ENCODE measurements at places on chromosomes 3 and 15.

DNA sequence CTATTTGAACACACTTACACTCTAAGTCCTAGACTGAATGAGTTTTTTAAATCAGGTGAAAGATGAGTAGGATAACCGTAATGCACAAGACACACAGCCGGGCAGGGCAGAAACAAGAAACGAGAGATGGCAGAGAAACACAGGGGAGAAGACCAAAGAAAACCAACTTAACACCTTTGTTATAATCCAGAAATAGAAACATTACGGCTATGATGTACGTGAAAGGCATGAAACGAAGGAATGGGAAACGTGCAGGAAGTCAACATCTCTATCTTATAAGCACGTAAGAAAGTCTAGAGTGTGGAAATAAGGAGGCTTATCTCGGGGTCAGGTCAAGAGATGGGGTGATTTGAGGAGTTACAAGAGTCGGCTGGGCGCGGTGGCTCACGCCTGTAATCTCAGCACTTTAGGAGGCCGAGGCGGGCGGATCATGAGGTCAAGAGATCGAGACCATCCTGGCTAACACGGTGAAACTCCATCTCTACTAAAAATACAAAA lies 1.9 kb upstream of the TNFSF10 start:
- no peak for DNase-seq

DNA sequence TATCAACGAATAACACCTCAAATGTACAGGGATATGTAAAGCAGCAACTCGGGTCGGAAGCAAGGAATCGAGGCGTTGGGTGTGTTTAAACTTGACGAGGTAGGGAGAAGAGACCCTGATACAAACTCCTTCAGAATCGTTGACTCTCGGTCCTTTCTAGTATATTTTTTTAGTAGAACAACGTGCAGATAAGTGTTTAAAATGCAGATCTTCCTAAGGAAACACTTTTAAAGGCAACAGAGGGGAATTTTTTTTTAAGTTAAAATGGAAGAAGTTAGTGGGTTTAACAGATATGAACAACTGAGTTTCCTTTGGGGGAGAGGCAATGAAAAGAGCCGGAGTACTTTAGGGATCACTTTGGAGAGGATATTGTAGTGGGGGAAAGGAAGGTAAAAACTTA lies 1.1 kb upstream of the KPNA4 start:
- DNase-seq: no peak

- no peak for DNase-seq
These were observed 22.7 kb downstream of the APH1B start for GRCh38 chr15:63299943-63300575.

DNA sequence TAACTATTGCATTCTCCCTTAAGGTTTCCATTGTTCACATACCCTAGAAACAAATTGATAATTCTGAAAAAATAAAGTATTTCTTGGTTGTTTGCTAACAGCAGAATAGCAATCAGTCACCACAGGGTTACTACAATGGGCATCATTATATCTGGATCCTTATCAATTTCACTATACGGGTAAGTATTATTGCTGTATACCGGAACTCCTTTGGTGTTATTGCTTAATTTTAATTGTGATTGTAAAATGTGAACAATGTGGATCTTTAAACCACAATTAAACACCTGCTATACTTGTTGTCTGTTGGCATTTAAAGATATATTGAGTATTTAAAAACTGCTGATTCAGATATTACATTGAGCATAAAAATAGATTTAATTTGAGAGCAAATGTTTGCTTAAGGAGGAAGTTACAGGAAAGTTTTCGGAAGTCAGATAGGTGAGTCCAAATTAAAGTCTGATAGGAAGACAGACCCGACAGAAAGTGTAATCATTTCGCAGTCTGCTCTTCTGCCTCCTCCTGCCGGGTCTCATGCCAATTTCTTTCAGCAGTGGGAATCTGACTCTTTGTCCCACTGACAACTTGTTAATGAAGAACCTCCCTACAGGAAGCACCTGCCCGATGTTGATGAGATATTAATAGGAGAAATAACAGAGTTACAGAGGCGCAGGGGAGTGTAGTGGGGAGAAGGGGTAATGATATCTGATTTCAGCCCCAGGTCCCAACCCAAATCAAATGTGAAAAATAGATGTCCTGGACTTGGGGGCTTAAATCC lies 169.7 kb upstream of the TBC1D5 start:
- DNase-seq: no peak

DNA sequence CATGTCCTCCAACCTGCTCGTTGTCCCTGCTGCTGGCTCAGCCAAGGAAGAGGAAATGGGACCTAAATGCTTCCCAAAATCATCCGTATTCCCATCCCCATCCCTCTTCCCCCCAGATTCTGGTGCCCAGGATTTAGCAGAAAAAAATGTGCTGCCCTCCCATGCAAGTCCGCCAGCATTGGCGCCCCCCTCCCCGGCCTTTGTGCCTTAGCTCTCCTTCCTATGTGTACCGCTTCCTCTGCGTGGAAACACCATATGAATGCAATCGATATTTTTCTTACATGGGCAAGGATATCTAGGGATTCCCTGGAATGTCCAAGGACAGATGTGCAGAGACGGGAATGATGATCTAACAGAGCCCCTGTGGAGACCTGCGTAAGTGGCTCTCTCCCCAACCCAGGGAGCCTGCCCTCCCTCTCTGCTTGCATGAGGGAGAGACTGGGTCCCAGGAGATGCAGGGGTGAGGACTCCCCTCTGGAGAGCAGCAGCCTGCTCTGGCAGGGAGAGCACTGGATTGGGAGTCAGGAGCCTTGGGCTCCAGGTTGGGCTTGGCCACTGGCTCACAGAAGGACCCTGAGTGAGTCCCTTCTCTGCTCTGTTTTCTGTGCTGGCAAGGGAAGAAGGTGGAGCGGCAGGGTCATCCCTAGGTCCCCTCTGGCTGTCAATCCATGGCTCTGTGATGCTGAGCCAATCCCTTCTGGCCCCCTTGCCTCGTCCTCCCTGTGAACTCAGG lies 227.2 kb downstream of the XXYLT1 start:
- no peak for DNase-seq

DNA sequence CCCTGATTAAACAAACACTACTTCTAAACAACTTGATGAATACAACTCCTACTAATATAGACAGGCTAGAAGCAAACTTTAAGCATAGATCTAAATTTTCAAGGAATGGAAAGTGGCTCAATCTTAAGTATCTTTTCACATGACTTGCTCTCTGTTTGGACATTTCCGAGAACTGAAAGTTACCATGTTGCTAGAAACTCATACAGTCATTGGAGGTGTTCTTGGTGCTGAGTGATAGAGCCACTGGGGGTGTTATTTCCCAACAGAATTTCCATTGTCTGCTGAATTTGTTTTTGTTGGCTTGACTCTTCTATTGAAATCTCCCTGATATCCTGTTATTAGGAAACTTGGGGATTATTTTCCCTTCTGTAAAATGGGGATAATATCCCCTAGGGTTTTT lies 264.5 kb upstream of the RASGRP1 start:
- no peak for DNase-seq

DNA sequence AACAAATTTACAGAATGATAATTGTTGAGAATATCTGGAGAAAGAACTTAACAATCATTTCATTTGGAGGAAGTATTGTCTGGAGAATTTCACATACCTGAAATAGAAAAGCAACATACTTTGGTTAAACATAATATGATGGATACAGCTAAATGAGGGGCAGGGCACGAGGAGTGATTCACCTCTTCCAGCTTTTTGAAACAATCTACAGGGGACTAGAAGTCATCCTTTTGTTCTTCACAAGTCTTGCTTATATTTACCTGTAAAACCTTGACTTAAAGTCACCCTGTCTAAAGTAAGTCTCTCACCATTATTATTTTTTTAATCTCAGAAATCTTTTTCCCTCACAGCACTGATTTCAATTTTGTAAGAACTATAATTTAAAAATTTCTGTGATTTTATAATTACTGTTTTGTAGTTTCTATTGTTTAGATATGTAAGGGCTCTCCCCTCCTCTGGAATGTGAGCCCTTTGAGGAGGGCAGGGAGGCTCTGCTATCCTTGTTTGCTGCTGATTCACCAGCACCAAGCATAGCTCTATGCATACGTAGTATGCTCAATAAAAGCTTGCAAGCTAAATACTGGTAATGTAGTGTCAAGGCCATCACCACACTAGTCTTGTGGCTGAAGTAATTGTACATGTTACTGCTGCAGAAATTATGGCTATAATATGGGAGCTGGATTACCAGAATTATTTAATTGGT lies 193.9 kb upstream of the THRB start:
- no peak for DNase-seq

GRCh38 chr3:170982733-170983132 lies 43.8 kb downstream of the SLC2A2 start:
- no peak for DNase-seq

DNA sequence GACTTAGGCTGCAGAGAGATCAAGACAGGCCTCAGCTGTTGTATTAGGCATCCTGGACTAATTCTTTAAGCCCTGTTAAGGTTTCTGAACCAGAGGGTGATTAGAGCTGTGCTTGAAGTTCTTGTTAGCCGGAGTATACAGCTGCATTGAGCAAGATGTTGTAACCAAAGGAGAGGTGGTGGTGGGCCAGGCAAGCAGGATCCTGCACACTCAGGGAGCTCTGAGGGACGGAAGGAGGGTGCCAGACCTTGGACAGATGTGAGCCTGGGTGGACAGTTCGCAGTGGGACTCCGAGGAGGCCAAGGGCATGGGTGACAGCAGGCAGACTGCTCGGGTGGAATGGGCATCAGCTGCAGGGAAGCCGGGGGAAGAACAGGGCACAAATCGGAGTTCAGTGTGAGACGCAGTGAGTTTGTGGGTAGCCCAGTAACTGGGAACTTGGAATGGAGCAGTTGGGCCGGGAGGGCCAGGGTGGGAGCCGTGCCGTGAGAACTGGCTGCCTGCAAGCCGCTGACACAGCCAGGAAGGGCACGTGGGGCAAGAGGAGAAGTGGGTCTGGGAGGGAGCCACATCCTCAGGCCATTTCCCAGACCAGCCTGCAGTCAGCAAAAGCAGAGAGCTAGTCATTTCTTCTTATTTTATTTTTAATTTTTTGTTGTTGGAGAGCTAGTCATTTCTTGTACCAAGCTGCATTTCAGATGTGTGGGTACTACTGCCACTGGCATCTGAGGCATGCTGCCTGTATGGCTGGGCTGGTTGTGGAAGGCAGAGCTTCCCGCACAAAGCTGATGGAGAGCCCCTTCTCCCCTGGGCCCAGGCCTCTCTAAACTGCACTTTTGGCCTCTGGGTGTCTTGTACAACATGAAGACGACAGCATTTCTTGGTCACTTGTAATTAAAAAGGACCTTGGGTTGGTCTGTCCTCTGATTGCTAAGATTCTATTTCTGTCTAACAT lies 61.0 kb downstream of the PGPEP1L start:
- DNase-seq: no peak

DNA sequence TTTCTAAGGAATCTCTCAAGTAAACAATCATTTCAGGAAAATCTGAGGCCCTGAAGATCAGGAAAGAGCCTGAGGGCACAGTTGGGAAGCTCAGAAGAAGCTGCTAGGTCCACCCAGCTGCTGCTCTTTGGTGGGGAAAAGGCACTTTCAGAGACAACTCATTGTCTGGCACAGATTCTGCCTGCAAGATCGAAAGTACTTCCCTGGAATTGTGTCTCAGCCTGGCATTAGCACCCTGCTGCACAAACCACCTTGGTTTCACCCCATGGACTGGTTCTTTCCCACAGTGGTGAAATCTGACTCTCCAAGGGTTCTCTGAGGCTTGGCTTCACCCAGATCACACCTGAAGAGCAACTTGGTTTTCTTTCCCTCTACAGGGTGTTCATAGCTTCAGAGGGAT lies 18.7 kb downstream of the THRB start:
- no peak for DNase-seq

DNA sequence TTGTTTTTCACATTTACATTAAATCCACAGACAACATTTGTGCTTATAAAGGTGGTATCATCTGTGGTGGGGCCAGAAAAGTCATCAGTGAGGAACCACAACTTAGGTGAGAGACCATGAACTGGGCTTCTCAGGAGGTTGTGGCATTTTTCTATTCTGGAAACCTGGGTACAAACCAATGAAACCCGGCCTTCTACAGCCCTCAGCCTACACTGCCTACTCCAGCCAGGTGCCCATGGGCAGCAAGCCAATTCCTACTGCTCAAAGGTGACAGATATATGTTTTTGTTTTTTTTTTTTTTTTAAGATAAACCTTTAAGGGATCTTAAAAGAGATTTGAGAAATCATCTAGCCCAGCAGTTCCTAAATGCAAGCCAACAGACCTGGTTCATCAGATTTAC lies 20.3 kb downstream of the SPG21 start:
- DNase-seq: no peak

- DNase-seq: no peak
These were observed 33.1 kb downstream of the LPP start for GRCh38 chr3:188187053-188187452.
